Foreskin keratinocyte (primary cell): ENCODE measurements at places on chromosomes 6 and 20. TPM values are rescaled to one million over a fixed set of nuclear protein-coding genes. Genes with fewer than 3 reads are reported as not detected.

AK9 gene
- total RNA-seq: 0.71 and 1.4 TPM in 2 replicates

FLRT3 gene
- 53.6 and 61.2 TPM in 2 replicates for total RNA-seq

SLC32A1 gene
- total RNA-seq: not detected in 2 replicates

FAXC gene
- 11.7 and 14.2 TPM in 2 replicates for total RNA-seq

TCF21 gene
- not detected in 2 replicates for total RNA-seq
